ENCODE measurements at places on chromosomes 2 and 18.

GRCh38 chr2:71725836-71726235, 272.5 kb downstream of the DYSF start:
- DNase-seq: no peak

DNA sequence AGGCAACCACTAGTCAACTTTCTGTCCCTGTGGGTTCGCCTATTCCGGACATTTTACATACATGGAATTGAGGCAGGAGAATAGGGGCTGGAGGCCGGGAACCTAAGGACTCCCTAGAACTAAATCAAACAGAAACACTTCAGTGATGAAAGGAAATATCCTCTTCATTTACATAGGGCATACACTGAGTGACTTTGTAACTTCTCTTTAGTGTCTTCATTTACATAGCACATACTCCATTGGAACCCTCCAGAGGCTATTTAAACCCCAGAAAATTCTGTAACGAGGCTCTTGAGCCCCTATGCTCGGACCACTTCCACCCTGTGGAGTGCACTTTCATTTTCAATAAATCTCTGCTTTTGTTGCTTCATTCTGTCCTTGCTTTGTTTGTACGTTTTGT, 56.5 kb downstream of the CCDC195 start:
- DNase-seq: no peak

- DNase-seq: no peak
Measured at GRCh38 chr2:176075481-176075880, 8.3 kb downstream of the EVX2 start.

- DNase-seq: no peak
Measured at GRCh38 chr2:95578539-95578938, 13.3 kb upstream of the TRIM43 start.

GRCh38 chr2:30862054-30862651, 54.9 kb upstream of the CAPN13 start:
- peak; percentile 70 for DNase-seq

GRCh38 chr2:179701524-179702110, 159.8 kb downstream of the ZNF385B start:
- no peak for DNase-seq

GRCh38 chr2:42722320-42723190, 41.4 kb downstream of the OXER1 start:
- peak; percentile 95 for DNase-seq

- DNase-seq: peak; percentile 88
Measured at GRCh38 chr18:9743200-9744016, 35.3 kb downstream of the RAB31 start.

DNA sequence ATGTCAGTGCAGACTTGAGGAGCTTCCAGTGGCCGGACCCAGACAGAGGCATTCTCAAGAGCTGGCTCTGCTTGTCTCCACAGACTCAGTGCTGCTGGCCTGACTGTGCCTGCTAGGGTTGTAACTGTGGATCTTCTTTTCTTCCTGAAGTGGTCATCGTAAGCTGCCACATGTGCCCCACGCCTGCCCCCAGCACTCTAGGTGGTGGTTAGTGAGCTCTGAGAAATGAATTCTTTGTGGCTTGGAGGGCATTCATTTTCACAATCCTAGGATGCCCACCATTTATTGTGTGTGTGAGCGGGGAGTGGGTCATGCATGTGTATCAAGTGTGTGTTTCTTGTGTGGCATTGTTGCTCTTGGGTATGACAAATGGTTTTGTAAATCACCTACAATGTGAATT, 23.1 kb downstream of the RAB12 start:
- DNase-seq: no peak

GRCh38 chr2:146547236-146547635, 1297.6 kb upstream of the ACVR2A start:
- DNase-seq: no peak

GRCh38 chr2:132593171-132593570, 76.8 kb downstream of the LYPD1 start:
- no peak for DNase-seq

DNA sequence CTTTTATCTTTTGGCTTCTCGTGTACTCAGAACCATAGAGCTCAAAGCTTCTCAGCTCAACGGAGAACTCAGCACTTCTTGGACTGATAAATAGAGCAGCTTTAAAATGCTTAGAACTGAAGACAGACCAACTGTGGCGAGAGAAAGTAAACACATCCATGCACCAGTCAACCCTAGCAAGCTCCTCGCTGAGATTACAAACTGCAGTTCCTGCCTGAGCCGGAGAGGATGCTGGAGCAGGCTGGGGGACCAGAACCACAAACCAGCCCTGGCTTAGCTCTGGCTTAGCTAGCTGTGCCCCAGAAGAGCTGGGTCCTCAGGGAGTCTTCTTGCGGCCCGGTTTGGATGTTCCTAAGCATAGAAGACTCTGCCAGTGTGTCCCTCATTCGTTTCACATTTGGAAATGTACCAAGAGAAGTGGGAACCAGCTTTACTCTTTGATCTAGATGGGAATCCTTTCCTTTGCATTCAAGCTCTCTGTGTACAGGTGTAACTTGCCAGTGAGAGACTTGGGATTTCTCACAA, 5.6 kb downstream of the PAX8 start:
- no peak for DNase-seq

GRCh38 chr2:80073134-80073561, 231.4 kb downstream of the LRRTM1 start:
- peak; percentile 47 for DNase-seq

DNA sequence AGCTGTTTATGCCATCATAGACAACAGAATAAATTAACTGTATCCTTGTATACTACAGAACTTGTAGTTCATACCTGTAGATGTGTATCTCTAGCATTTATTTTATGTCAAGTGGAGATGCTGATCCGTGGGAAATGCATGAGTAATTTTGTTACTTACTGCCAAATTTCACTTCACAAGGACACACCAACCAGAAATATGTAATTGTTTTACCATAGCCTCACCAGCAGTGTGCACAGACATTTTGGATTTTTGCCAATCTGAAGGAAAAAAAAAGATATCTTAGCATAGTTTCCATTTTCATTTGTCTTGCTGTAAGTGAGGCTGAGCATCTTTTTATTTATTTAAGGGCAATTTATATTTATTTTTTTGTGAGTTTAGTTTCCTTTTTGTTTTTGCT, 265.1 kb upstream of the OSR1 start:
- no peak for DNase-seq

GRCh38 chr2:2306878-2307277, 24.2 kb downstream of the MYT1L start:
- no peak for DNase-seq

GRCh38 chr18:7940971-7941370, 373.9 kb downstream of the PTPRM start:
- no peak for DNase-seq

GRCh38 chr2:208034503-208035140, 9.3 kb upstream of the PLEKHM3 start:
- DNase-seq: no peak

GRCh38 chr18:10057401-10057893, 143.6 kb downstream of the VAPA start:
- no peak for DNase-seq

- DNase-seq: no peak
Measured at GRCh38 chr2:229627728-229628127, 86.6 kb downstream of the DNER start.

DNA sequence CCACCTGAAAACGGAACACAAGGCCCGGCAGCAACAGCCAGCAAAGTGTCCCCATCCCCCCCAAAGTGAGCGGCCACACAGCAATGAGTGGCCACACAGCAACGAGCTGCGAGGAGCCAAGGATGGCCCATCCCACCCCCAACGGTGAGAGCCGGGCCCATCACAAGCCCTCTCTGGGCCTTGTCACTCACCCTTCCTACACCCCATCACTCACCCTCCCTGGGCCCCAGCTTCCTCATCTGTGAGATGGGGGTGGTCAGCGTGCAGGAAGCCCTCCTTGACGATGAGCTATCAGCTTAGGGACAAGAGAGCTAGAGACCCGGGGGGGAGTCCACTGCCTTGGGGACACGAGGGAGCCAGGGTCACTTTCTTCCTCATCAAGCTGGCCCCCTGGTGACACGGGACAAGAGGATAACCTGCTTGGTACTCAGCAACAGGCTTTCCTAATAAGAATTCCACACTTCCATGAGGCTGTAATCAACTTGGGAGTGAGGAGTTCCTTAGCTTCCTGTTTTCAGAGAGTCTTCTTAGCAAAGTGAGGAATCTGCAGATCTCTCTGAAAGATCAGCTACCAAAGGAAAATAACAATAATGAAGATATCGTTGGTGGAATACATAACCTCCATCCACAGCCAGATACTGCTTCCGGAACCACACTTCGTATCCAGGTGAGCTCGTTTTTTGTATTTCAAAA, 92.8 kb downstream of the HDAC4 start:
- no peak for DNase-seq

- DNase-seq: no peak
Measured at GRCh38 chr18:13302457-13303225, 84.1 kb downstream of the LDLRAD4 start.

Measured in fibroblast of gingiva (primary cell).